Right kidney (tissue), 9 donors: ENCODE measurements at places on chromosomes 1 and 21.

GRCh38 chr1:76867342-76868130 is at the start of gene ST6GALNAC5:
Gene ST6GALNAC5, plus strand, starts transcription at chr1:76867480.
- DNase-seq = peak; percentile 76

GRCh38 chr1:61448914-61449313 is 276.0 kb downstream of the TM2D1 start:
- no peak for DNase-seq

GRCh38 chr1:247386687-247387086 is 29.3 kb upstream of the NLRP3 start:
- DNase-seq = no peak

GRCh38 chr1:20215716-20216115 is 29.4 kb upstream of the PLA2G2C start:
- no peak for DNase-seq

DNA sequence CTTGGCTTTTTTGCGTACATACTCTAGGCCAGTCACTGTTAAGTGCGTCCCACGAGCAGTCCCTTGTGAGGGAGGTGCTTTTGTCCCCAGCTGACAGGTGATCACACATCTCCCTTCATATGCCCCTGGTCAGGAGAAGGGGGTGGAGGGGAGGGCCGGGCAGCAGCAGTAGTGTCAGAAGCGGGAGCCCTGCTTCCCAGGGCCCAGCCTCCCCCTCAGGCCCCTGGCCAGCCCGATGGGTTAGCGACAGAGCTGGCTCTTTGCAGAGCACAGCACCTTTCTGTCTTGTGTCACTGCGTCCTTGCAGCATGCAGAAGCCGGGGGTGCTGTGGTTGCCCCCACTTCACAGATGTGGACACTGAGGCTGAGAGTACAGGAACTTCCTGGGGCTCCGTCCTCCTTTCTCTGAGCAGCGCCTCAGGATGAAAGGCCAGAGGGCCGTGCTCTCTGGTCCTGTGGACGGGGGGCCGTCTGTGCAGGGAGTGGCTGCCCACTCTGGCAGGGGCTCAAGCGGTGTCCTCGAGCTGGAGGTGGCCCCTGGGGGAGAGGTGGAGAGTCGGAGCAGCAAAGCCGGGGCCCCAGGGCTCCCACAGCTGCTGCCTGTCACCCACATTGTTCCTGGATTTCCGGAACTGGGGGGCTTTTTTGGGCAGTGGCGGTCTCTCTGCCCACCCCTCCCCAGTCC is 5.9 kb downstream of the TMEM201 start:
- no peak for DNase-seq

DNA sequence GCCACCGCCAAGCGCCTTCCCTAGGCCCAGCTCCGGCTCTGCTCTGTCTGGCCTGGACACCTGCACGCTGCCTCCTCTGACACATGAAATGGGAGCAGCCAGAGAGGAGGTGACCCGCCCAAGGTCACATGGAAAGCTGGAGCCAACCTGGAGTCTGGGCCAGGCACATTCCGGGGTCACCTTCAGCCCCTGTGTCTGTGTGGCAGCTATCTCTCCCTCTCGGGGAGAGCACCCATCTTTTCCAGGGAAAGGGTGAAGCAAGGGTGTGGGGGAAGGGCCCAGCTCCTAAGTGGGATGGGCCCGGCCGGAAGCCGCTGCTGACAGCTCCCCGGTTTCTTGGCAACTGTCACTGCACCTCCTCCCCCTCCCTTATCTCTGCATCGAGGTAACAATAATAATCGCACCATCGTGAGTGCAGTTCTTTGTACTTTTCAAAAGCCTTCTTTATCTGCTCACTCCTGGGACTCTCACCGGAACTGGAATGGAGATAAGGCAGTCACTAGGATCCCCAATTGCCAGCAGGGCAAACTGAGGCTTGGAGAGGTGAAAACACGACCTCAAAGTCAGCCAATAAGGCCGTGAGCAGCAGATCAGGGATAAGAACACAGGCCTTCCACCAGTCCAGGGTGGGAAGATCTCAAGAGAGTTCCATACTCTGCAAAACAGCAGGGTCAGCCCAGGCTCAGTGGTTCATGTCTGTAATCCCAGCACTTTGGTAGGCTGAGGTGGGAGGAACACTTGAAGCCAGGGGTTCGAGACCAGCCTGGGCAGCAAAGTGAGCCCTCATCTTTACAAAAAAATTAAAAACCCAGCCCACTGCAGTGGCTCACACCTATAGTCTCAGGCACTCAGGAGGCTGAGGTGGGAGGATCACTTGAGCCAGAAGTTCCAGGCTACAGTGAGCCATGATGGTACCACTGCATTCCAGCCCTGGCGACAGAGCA is 36.9 kb downstream of the RAP1GAP start:
- no peak for DNase-seq
